ENCODE measurements at places on chromosomes 1 and 21. TPM values are rescaled to one million over a fixed set of nuclear protein-coding genes. Genes with fewer than 3 reads are reported as not detected.

RC3H1 gene
- 21.6 TPM for total RNA-seq

VPS26C gene
- total RNA-seq: 29.5 TPM

LMOD1 gene
- 48.3 TPM for total RNA-seq

CASQ2 gene
- 606 TPM for total RNA-seq

TRIM63 gene
- total RNA-seq: 44.8 TPM

Measured in muscle of leg (tissue), 16 donors.